ENCODE measurements at places on chromosomes 5 and 9.

- no peak for DNase-seq
These were observed 115.5 kb upstream of the SPEF2 start for GRCh38 chr5:35502206-35502605.

GRCh38 chr9:131836021-131836420 lies 96.1 kb upstream of the RAPGEF1 start:
- no peak for DNase-seq

GRCh38 chr9:38250279-38251035 lies 142.0 kb upstream of the ALDH1B1 start:
- DNase-seq, result no peak

GRCh38 chr9:20317701-20318100 lies 304.6 kb downstream of the MLLT3 start:
- DNase-seq, result no peak

DNA sequence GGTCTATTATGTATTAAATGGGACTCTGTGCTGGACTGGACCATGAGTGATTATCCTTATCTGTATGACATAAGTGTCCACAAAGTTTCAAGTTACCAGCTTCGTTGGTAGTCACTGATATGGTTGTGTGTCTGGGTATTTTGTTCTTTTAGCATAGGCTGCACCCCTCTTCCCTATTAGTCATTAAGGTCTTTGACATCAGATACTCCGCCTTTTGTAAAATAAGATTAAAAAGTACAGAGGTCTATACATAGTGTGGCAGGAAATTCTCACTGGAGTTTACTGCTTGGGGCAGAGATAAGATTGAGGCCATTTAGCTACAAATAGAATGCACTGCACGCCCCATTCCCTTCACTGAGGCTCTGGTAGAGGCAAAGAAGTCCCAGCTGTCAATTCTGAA lies 99.4 kb downstream of the TMEM215 start:
- no peak for DNase-seq

DNA sequence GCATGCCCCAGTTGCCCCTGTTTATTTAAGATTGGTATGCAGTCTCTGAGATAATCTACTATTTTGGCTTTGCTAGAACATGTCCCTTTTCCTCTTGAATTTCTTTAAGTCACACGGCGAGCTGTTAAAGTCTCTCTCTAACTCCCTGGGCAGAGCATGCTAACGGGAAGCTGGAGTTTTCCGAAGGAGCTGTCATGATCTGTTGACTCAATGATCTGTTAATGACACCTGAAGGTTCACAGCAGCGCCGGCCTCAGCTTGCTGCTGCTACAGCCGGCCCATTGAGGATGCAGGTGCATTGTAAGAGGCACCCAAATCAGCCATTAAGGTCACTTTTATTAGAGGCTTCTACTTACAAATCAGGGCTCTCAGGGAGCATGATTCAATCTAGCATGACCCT lies 1203.4 kb downstream of the MAT2B start:
- no peak for DNase-seq

DNA sequence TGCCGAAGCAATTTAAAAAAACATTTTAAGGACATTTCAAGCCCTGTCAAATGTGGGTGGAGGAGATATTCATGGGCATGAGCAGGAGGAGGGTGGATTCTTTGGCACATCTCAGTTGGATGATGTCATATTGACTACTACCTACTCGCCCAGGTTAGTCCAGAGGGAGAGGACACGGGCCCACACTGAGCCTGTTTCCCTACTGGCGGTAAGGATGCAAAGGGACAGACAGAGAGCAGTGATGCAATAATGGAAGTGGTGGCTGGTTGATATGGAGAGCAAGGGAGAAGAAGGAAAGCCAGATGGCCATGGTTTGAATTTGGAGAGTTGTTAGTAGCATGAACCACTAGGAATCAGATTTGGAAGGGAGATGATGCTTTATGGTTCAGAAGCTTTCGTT lies 34.1 kb upstream of the PDE8B start:
- no peak for DNase-seq

GRCh38 chr9:70901746-70902145 lies 219.7 kb downstream of the TRPM3 start:
- DNase-seq, result no peak

- DNase-seq, result no peak
These were observed 23.2 kb upstream of the TBC1D9B start for GRCh38 chr5:179930788-179931473.

GRCh38 chr9:89277454-89277853 lies 33.5 kb upstream of the CKS2 start:
- no peak for DNase-seq

- DNase-seq, result no peak
These were observed 37.4 kb upstream of the ZNF608 start for GRCh38 chr5:124783794-124784193.

GRCh38 chr9:79396168-79396567 lies 175.6 kb upstream of the TLE4 start:
- no peak for DNase-seq

DNA sequence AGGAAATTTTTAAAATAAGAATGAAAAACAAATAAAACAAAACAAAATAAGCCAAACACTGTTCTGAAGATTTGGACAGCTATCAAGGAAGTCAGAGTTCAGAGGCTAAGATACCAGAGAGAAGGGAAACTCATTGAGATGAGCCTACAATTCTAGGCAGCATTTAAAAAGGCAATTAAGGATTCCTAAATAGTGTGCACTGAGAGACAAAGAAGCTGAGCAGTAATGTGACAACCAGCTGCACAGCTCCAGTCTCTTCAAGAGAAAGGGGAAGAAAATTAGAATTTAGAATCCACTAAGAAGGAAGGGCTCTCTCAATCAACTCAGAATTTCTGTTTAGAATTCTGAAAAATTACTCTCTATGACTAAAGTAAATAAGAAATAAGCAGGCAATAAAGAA lies 246.7 kb upstream of the COX7C start:
- no peak for DNase-seq

- no peak for DNase-seq
These were observed 121.7 kb downstream of the ZCCHC7 start for GRCh38 chr9:37242089-37242488.

GRCh38 chr5:133032852-133033742 lies 6.7 kb upstream of the ZCCHC10 start:
- no peak for DNase-seq

Data from stimulated activated CD8-positive, alpha-beta memory T cell treated with anti-CD3 and anti-CD28 coated beads, Interleukin-7, amount 100 ng/mL, for 1 hour (primary cell).